Fibroblast of lung (primary cell): ENCODE measurements at places on chromosomes 7 and 10. TPM values are rescaled to one million over a fixed set of nuclear protein-coding genes. Genes with fewer than 3 reads are reported as not detected.

Gene PNLIPRP2
- total RNA-seq = not detected in 2 replicates

Gene NKX6-2
- total RNA-seq = not detected in 2 replicates

Gene IFIT2
- 11.6 and 21.6 TPM in 2 replicates for total RNA-seq

Gene PON1
- total RNA-seq = not detected in 2 replicates

Gene NKX2-3
- total RNA-seq = not detected in 2 replicates

Gene CYP3A4
- total RNA-seq = 0.17 TPM in 1 of 2 replicates, not detected in the other

Gene GPR26
- not detected in 2 replicates for total RNA-seq

GRCh38 chr10:86599041-86599440 lies 55.3 kb upstream of the OPN4 start:
- no peaks in the 10 kb centered on the region for H3K36me3 ChIP-seq
- H3K27me3 ChIP-seq = no peaks in the 10 kb centered on the region
- no peak overlapping the region for H3K27ac ChIP-seq

- peaks cover 25% of the 10 kb centered on the region for H3K36me3 ChIP-seq
- H3K27me3 ChIP-seq = peaks cover 8% of the 10 kb centered on the region
- peaks cover 11% of the 10 kb centered on the region for H3K4me1 ChIP-seq
- H3K4me3 ChIP-seq = peak overlapping the region; percentile 60
- no peak for DNase-seq
- peak overlapping the region; percentile 21 for H3K27ac ChIP-seq
Observed at GRCh38 chr7:100890653-100891567, 1.4 kb upstream of the UFSP1 start.

- peak; percentile 64 for DNase-seq
- H3K4me1 ChIP-seq = peaks cover 30% of the 10 kb centered on the region
- peak overlapping the region; percentile 38 for H3K27ac ChIP-seq
- H3K27me3 ChIP-seq = no peaks in the 10 kb centered on the region
- no peaks in the 10 kb centered on the region for H3K36me3 ChIP-seq
Observed at GRCh38 chr7:80699721-80700256, 61.3 kb downstream of the CD36 start.

DNA sequence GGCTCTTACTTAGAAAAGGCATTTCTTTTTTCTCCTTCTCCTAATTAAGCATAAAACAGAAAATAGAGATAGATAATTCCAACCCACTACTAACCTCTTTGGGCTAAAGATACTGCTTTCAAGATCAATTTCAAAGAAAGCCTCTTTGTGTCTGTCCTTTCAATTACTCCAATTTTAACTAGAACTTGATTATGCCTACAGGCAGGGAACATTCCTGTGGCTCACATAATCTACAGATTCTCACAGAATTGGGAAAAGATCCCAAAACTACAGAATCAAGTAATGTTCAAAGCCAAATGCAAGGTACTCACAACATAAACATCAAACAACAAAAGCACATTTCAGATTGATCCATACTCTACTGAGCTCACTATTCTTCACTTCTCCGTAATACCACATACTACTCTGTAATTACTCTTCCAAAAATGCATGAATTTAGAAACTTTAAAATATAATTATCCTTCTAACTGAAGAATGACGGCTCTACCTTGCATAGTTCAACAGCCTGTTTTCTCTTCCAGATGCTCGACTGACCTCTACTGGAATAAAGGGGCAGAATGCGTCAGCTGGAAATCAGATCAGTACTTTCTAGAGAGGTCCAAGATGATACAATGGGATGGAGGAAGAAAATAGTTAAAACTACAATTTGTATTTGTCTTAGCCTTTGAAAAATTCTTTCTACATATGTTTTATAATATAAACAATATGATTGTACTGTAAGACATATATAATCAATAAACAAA lies 3.9 kb downstream of the MTERF1 start:
- H3K36me3 ChIP-seq = no peaks in the 10 kb centered on the region
- H3K27ac ChIP-seq = no peak overlapping the region
- peaks cover 2% of the 10 kb centered on the region for H3K4me1 ChIP-seq
- H3K27me3 ChIP-seq = no peaks in the 10 kb centered on the region
- peak; percentile 39 for DNase-seq

DNA sequence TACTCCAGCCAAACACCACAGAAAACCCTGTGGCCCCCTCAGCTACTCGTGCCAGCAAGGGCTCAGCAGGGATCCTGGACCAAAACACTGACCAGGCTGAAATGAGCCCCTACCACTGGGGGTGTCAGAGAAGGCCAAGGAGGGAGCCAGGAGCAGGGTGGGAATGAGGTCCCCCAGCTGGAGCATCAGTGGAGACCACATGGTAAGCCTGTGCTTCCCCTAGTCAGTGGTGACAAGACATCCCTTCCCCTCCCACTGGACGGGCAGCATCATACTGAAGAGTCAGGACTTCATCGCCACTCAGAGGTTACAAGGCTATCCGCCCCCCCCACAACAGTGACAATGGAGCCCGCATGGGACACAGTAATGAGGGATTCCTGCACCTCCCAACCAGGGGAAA lies 99.6 kb downstream of the LHPP start:
- H3K4me1 ChIP-seq = no peaks in the 10 kb centered on the region
- no peak overlapping the region for H3K4me3 ChIP-seq
- no peak overlapping the region for H3K27ac ChIP-seq
- DNase-seq = no peak

GRCh38 chr7:35277359-35277758 lies 23.5 kb upstream of the TBX20 start:
- H3K4me3 ChIP-seq = no peak overlapping the region
- H3K4me1 ChIP-seq = no peaks in the 10 kb centered on the region
- H3K36me3 ChIP-seq = no peaks in the 10 kb centered on the region
- no peaks in the 10 kb centered on the region for H3K27me3 ChIP-seq
- no peak overlapping the region for H3K27ac ChIP-seq

- H3K27me3 ChIP-seq = no peaks in the 10 kb centered on the region
- H3K27ac ChIP-seq = no peak overlapping the region
Observed at GRCh38 chr7:78218876-78219275, 420.3 kb downstream of the PHTF2 start.

DNA sequence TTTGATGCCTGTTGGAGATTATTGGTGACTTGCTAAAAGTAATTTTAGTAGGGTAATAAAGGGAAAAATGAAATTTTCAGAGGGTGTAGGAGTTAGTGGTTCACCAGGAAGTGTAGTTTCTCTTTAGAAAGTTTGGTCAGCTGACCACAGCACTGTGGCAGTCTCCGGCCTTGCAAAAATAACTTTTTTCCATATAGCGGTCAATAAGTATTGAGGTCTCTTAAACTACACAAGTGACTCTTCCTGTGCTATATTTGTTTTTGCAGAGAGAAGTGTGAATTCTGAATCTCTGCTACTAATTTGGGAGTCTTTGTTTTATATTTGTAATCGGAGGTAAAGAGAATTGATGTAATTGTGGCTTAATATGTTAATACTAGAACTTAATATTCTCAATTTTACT lies 24.3 kb downstream of the PTPN12 start:
- H3K27ac ChIP-seq = no peak overlapping the region
- H3K36me3 ChIP-seq = no peaks in the 10 kb centered on the region
- DNase-seq = no peak

- no peaks in the 10 kb centered on the region for H3K36me3 ChIP-seq
- peaks cover 21% of the 10 kb centered on the region for H3K4me1 ChIP-seq
Observed at GRCh38 chr10:104297697-104298660, 29.0 kb downstream of the GSTO2 start.

GRCh38 chr10:112360308-112361270 lies 13.3 kb upstream of the ACSL5 start:
- no peaks in the 10 kb centered on the region for H3K4me1 ChIP-seq
- H3K4me3 ChIP-seq = no peak overlapping the region
- H3K27me3 ChIP-seq = no peaks in the 10 kb centered on the region

DNA sequence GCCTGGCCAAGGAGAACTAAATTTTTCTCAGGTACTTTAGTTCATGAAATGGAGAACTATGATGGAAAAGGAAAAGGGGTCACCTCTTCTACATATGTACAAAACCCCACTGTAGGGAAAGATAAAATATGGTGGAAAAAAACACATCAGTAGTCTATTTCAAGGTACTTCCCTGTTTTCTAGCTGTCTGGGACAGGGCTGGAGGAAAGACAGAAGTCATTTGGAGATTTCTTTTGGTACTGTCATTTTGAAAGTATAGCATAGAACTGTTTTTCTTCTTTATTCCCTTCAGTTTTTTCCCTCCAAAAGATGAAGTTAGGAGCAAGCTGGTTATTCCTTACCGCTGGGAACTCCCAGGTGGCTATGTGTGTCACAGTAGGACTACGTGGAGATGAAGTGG lies 196.1 kb downstream of the DOCK4 start:
- H3K36me3 ChIP-seq = no peaks in the 10 kb centered on the region
- H3K27ac ChIP-seq = no peak overlapping the region
- DNase-seq = no peak
- H3K27me3 ChIP-seq = no peaks in the 10 kb centered on the region
